ENCODE measurements at places on chromosomes 3 and 15. TPM values are rescaled to one million over a fixed set of nuclear protein-coding genes. Genes with fewer than 3 reads are reported as not detected.
A peak's percentile ranks its signal among the peaks of the same experiment; 100 is the strongest.

The SLC28A2 gene
- total RNA-seq, result not detected

The REC114 gene
- total RNA-seq, result not detected

The PIERCE2 gene
- total RNA-seq, result 2.1 TPM

The DGKG gene
- total RNA-seq, result 29.3 TPM

The TEX9 gene
- 18.3 TPM for total RNA-seq

The CADM2 gene
- 0.42 TPM for total RNA-seq

The NOX5 gene
- total RNA-seq, result 0.57 TPM

The CADPS gene
- 0.68 TPM for total RNA-seq

The ITIH1 gene
- total RNA-seq, result 0.38 TPM

The CAMK1 gene
- total RNA-seq, result 217 TPM

The PIF1 gene
- 1.8 TPM for total RNA-seq

The SKOR1 gene
- total RNA-seq, result 0.17 TPM

The EPHA3 gene
- total RNA-seq, result 1.2 TPM

The ITIH3 gene
- 1.9 TPM for total RNA-seq

The EPHA6 gene
- total RNA-seq, result not detected

DNA sequence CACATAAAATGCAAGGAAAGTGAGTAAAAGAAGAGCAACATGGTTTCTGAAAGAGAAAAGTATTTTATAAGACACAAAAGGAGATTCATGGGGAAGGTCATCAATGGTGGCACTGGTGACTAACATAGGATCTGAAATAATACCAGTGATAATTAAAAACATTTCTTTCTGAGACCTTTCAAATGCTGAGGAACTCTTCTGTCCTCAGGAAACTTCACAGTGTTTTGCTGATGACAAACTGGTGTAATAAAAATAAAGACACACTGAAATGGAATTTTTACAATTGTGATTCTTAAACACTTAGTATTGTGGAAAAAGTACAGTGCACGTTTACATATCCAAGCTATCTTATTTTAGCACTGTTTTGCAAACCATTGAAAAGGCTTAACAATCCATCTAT is 80.4 kb upstream of the ZBTB20 start:
- no peak overlapping the region for H3K4me3 ChIP-seq
- H3K36me3 ChIP-seq, result no peaks in the 10 kb centered on the region
- no peaks in the 10 kb centered on the region for H3K27me3 ChIP-seq
- DNase-seq, result no peak

- no peaks in the 10 kb centered on the region for H3K4me1 ChIP-seq
- no peaks in the 10 kb centered on the region for H3K27me3 ChIP-seq
- no peak overlapping the region for H3K27ac ChIP-seq
- H3K4me3 ChIP-seq, result no peak overlapping the region
- DNase-seq, result no peak
- H3K36me3 ChIP-seq, result no peaks in the 10 kb centered on the region
Measured at GRCh38 chr15:40115670-40116093, 7.0 kb upstream of the BMF start.

GRCh38 chr3:123635217-123635616 is 50.4 kb upstream of the HACD2 start:
- no peaks in the 10 kb centered on the region for H3K36me3 ChIP-seq
- no peak overlapping the region for H3K4me3 ChIP-seq
- H3K4me1 ChIP-seq, result no peaks in the 10 kb centered on the region
- DNase-seq, result no peak

GRCh38 chr15:67832897-67833709 is 6.7 kb downstream of the RNU6-1 start:
- peaks cover 18% of the 10 kb centered on the region for H3K4me1 ChIP-seq
- no peak for DNase-seq
- no peak overlapping the region for H3K27ac ChIP-seq
- no peaks in the 10 kb centered on the region for H3K36me3 ChIP-seq
- peaks cover 72% of the 10 kb centered on the region for H3K27me3 ChIP-seq
- no peak overlapping the region for H3K4me3 ChIP-seq

GRCh38 chr3:150370122-150370602 is 37.9 kb upstream of the TSC22D2 start:
- no peaks in the 10 kb centered on the region for H3K36me3 ChIP-seq
- DNase-seq, result peak; percentile 78
- no peak overlapping the region for H3K4me3 ChIP-seq
- H3K27me3 ChIP-seq, result no peaks in the 10 kb centered on the region

DNA sequence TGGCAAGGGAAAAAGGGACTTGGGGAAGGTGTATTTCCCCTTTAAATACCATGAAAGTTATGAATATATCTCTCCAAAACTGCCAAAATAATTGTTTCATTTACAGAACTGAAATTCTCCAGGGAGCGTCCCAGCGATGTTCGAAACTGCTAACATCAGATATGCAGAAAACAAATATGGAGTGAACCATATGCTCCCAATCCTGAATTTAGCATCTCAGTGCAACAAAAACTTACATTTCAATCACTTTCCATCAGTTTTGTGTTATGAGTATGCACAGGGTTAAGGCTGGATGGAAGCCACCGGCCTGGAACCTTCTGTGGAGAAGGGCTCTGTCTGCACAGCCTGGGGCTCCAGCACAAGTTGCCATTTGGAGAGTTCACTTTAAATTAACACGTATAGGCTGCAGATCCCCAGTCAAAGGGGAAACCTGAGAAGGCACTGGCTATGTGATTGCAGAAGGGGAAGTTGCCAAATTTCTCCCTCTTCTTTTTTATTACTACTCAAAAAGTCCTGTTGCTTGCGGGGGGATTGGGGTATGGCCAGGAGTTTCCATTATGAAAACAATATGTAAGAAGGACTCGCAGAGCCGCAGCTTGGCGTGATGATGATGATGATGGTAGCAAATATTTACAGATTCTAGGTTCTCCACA is 56.9 kb upstream of the FOXP1 start:
- no peaks in the 10 kb centered on the region for H3K27me3 ChIP-seq
- no peak for DNase-seq
- no peak overlapping the region for H3K27ac ChIP-seq
- no peaks in the 10 kb centered on the region for H3K4me1 ChIP-seq

- H3K36me3 ChIP-seq, result no peaks in the 10 kb centered on the region
- H3K4me3 ChIP-seq, result no peak overlapping the region
- DNase-seq, result no peak
- H3K4me1 ChIP-seq, result no peaks in the 10 kb centered on the region
Measured at GRCh38 chr3:174636451-174636850, 222.7 kb upstream of the NAALADL2 start.

GRCh38 chr3:161423911-161424522 is 52.7 kb upstream of the SPTSSB start:
- no peak overlapping the region for H3K4me3 ChIP-seq
- H3K4me1 ChIP-seq, result no peaks in the 10 kb centered on the region
- H3K36me3 ChIP-seq, result no peaks in the 10 kb centered on the region

DNA sequence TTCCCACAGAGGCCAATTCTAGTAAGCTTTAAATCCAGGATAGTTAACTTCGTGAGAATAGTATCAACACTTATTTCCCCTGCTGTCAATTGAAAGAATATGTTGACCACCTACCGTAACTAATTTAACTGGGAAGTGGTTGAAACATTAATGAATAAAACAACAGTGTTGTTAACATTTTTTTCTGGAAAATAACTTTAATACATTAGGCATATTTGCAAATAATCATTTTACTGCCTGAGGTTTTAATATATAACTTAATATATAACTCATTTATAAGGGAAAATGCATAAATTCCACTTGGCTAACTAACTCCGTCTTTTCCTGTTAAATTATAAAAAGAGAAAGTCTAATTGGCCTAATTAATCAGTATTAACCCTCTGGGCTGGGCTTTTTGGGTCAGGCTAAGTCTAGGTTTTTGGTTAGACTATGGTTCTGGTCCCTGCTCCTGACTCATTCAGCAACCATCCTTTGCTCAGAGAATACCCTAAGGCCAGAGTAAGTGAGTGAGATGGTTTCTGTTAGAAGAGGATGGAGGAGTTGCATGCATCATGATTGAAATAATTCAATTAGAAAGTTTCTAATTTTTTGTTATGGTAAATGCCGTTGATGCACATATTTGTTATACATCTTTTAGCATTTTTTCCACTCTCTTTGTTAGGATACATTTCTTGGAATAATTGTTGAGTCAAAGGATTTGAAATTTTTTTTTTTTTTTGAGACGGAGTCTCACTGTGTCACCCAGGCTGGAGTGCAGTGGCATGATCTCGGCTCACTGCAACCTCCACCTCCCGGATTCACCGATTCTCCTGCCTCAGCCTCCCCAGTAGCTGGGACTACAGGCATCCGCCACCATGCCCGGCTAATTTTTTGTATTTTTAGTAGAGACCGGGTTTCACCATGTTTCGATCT is 10.8 kb upstream of the SKIL start:
- peaks cover 12% of the 10 kb centered on the region for H3K4me1 ChIP-seq
- H3K27me3 ChIP-seq, result no peaks in the 10 kb centered on the region
- H3K36me3 ChIP-seq, result no peaks in the 10 kb centered on the region
- no peak overlapping the region for H3K4me3 ChIP-seq

GRCh38 chr15:67358391-67358790 is 103.8 kb downstream of the IQCH start:
- H3K27ac ChIP-seq, result no peak overlapping the region
- no peaks in the 10 kb centered on the region for H3K36me3 ChIP-seq
- DNase-seq, result no peak
- H3K27me3 ChIP-seq, result no peaks in the 10 kb centered on the region
- no peak overlapping the region for H3K4me3 ChIP-seq

DNA sequence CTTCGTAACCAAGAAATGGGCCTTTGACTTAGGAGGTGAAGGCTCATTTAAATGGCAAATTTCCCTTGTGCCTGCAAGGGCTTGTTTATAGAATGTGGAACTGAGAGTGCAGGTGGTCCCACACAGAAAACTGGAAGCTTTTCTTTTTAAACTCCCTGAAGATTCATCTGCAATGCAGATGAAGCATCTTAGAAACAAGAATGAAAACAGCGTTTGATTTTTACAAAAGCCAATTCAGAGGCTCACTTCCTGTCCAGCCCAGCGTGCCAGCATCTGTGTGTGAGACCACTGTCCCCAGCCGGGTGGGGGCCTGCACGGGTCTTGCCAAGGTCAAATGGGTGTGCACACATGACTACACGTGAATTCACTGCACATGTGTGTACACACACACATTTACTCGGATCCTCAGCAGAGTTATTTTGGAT is 94.7 kb downstream of the LINGO1 start:
- H3K27ac ChIP-seq, result no peak overlapping the region
- H3K36me3 ChIP-seq, result no peaks in the 10 kb centered on the region
- DNase-seq, result no peak
- peaks cover 4% of the 10 kb centered on the region for H3K4me1 ChIP-seq
- H3K4me3 ChIP-seq, result no peak overlapping the region
- H3K27me3 ChIP-seq, result no peaks in the 10 kb centered on the region

- no peaks in the 10 kb centered on the region for H3K4me1 ChIP-seq
- no peak overlapping the region for H3K27ac ChIP-seq
- H3K4me3 ChIP-seq, result no peak overlapping the region
- no peaks in the 10 kb centered on the region for H3K27me3 ChIP-seq
- no peaks in the 10 kb centered on the region for H3K36me3 ChIP-seq
Measured at GRCh38 chr3:97438131-97438530, 326.4 kb upstream of the ARL6 start.

GRCh38 chr15:63891768-63892133 is 58.0 kb upstream of the HERC1 start:
- H3K36me3 ChIP-seq, result no peaks in the 10 kb centered on the region
- DNase-seq, result no peak
- H3K4me3 ChIP-seq, result no peak overlapping the region
- no peaks in the 10 kb centered on the region for H3K27me3 ChIP-seq
- peaks cover 8% of the 10 kb centered on the region for H3K4me1 ChIP-seq

DNA sequence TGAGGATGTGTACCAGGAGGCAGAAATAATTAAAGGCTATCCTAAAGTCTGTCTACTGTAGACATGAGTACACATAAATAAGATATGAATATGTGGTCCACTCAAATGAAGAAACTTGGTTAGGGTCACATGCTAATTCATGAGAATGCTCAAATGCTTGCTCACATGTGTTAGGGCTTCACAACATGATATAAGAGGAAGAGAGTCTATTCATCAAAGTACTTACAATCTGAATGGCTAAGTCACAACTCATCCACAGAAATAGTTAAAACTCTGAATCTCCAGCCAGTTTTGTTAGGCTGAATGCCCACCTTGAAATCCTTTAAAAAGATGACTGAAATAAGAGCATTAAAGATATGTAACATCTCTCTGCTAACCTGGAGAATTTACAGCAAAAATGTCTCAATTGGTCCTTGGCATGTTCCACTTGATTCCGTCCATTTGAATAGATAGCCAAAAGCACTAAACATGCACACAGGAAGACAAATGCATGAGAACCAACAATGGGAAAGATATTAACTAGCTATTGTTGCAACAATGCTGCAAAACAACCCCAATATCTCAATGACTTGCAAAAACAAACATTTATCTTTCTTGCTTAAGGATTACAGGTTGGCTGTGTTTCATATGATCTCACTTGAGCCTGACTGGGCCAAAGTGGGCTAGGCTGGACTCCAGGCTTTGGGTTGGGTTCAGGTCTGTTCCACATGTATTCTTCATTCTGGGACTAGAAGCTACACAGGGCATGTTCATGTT is 10.6 kb upstream of the TBC1D5 start:
- no peak overlapping the region for H3K4me3 ChIP-seq
- no peaks in the 10 kb centered on the region for H3K27me3 ChIP-seq
- peaks cover 10% of the 10 kb centered on the region for H3K4me1 ChIP-seq
- no peak for DNase-seq
- no peak overlapping the region for H3K27ac ChIP-seq
- H3K36me3 ChIP-seq, result no peaks in the 10 kb centered on the region

DNA sequence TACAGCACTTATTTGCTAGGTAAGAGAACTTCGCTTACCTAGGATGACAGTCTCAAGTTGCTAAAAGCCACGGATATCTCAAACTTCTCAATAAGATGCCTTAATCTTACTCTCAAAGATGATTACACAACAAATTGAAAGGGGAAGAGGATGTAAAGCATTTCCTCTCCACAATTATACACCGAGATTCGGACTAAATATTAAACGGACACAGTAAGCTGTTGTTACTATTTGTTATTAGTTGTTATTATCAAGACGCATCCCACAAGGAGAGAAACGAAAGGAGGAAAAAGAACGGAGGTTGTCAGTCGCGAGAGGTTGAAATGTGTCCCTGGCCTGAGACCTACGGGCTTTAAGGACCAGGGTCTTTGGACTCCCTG is 660 bp downstream of the ZNF106 start:
- H3K27me3 ChIP-seq, result no peaks in the 10 kb centered on the region
- H3K36me3 ChIP-seq, result no peaks in the 10 kb centered on the region
- peak overlapping the region; percentile 56 for H3K4me3 ChIP-seq
- peak overlapping the region; percentile 92 for H3K27ac ChIP-seq

- H3K27ac ChIP-seq, result no peak overlapping the region
- no peaks in the 10 kb centered on the region for H3K36me3 ChIP-seq
- H3K27me3 ChIP-seq, result no peaks in the 10 kb centered on the region
- H3K4me3 ChIP-seq, result no peak overlapping the region
- H3K4me1 ChIP-seq, result peaks cover 5% of the 10 kb centered on the region
Measured at GRCh38 chr15:63321462-63321861, 44.1 kb downstream of the APH1B start.

GRCh38 chr15:37536967-37537605 is 397.4 kb upstream of the TMCO5A start:
- no peaks in the 10 kb centered on the region for H3K4me1 ChIP-seq
- H3K36me3 ChIP-seq, result no peaks in the 10 kb centered on the region
- no peak overlapping the region for H3K4me3 ChIP-seq
- H3K27me3 ChIP-seq, result no peaks in the 10 kb centered on the region

- no peaks in the 10 kb centered on the region for H3K36me3 ChIP-seq
- H3K4me3 ChIP-seq, result no peak overlapping the region
- H3K4me1 ChIP-seq, result no peaks in the 10 kb centered on the region
- H3K27me3 ChIP-seq, result no peaks in the 10 kb centered on the region
- no peak for DNase-seq
- no peak overlapping the region for H3K27ac ChIP-seq
Measured at GRCh38 chr3:162368417-162368816, 871.8 kb downstream of the OTOL1 start.
